ENCODE measurements at places on chromosomes 3 and 15. TPM values are rescaled to one million over a fixed set of nuclear protein-coding genes. Genes with fewer than 3 reads are reported as not detected.

Gene TMEM158
- total RNA-seq, result 7.5 TPM

DNA sequence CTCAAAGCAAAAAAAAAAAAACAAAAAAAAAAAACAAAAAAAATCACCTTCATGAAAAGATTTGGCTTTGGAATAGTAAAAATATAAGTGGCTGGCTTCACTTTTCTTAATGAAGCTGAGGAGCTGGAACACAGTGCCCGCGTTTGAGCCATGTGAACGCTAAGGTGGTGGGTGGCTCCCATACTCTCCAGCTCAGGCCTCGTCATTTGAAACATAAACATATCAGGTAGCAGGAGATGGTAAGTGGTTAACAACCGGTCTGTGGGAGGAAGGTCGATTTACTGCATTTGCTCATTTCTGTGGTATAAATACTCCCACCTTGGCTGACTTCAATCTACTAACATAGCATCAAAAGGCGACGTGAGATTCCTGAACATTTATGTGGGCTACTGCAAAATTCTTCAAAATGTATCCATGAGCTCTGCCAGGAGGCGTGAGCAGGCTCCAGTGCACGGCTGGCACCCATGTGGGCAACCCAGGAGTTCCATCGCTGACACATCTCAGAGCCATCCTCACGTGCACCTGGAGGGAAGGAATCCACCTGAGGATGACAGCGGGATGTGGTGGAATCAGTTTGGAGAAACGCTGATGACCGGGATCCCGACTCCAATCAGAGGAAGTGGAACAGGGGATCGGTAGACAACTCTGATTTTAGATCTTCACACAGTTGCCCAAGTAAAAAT lies 157.6 kb downstream of the ATP10A start:
- no peak for DNase-seq

Gene FURIN
- 48.7 TPM for total RNA-seq

- no peak for DNase-seq
Observed at GRCh38 chr3:18513091-18513490, 88.0 kb upstream of the SATB1 start.

Gene ROBO1
- 17.5 TPM for total RNA-seq

Gene SEMA3G
- total RNA-seq, result 1.4 TPM

Gene ENTPD3
- total RNA-seq, result not detected

Gene SPRED1
- total RNA-seq, result 16.5 TPM

GRCh38 chr15:42276762-42277161 lies 3.5 kb upstream of the TMEM87A start:
- no peak for DNase-seq

- DNase-seq, result no peak
Observed at GRCh38 chr3:86563400-86563970, 427.5 kb downstream of the VGLL3 start.

- no peak for DNase-seq
Observed at GRCh38 chr3:73026111-73026759, 29.6 kb downstream of the PPP4R2 start.

DNA sequence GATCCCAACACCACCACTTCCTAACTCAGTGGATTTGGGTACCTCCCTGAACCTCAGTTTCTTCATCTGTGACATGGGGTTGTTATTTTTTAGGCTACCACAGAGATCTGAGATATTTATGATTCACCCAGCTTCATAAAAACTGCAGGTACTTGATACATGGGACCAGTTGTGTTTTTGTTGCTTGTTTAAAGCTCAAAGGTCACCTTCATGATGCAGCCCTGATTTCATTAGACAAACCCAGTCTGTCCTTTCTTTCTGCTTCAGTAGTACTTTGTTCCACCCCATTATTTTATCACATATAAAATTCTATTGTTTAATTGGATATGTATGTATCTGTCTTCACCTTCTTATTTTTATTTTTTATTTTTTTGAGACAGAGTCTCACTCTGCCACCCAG lies 57.4 kb upstream of the C15orf61 start:
- DNase-seq, result no peak

- DNase-seq, result peak; percentile 24
Observed at GRCh38 chr15:97234851-97235610, 725.5 kb upstream of the ARRDC4 start.
